CD4-positive, alpha-beta T cell treated with Interleukin-2 at 100 ng/mL for 4 hours (primary cell): ENCODE measurements at places on chromosomes 5 and 9.

DNA sequence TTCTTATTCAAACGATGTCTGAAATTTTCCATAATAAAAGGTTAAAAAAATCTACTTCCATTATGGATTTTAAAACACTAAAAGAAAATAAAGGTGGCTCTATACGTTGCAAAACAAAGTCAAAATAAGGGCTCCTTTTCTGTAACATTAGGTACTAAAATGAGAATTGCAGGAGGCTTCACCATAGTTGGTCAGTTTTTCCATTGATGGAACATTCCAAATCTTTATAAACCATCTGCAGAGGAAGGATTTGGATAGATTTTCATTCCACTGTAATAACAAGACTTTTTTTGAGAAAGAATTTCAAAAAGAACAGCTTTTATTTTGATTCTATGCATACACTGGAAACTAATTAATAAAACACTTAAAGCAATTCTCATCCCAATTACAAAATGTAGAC is 145.6 kb downstream of the LURAP1L start:
- no peak for DNase-seq

DNA sequence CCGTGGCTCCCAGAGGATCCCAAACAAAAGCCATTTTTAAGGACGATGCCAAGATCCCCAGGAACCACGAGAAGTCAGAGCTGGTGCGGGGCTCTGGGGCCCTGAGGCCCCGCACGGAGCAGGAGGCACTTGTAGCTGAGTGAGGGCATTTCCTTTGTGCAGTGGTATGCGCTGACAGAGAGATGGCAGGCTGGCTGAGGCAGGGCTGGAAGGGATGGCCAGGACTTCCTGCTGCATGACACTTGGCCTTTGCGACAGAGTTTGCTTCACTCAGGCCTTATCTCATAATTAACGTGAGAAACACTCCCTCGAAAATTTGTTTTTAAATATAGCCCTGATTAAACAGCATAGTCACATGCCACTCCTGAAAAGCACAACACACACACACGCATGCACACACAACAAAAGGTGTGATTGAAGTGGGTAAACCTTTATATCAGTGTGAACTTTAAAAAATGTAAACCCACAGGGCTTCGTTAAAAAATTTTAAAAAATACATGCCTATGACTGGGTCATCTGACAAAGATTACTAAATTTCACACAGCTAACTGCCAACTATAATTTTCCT is 536.6 kb downstream of the PDE4D start:
- no peak for DNase-seq

- DNase-seq: no peak
These were observed 61.3 kb downstream of the TTLL11 start for GRCh38 chr9:122031776-122032175.

- no peak for DNase-seq
These were observed 117.9 kb upstream of the CKMT2 start for GRCh38 chr5:81115261-81115660.

- DNase-seq: no peak
These were observed 1.8 kb downstream of the MVB12B start for GRCh38 chr9:126328407-126328806.

DNA sequence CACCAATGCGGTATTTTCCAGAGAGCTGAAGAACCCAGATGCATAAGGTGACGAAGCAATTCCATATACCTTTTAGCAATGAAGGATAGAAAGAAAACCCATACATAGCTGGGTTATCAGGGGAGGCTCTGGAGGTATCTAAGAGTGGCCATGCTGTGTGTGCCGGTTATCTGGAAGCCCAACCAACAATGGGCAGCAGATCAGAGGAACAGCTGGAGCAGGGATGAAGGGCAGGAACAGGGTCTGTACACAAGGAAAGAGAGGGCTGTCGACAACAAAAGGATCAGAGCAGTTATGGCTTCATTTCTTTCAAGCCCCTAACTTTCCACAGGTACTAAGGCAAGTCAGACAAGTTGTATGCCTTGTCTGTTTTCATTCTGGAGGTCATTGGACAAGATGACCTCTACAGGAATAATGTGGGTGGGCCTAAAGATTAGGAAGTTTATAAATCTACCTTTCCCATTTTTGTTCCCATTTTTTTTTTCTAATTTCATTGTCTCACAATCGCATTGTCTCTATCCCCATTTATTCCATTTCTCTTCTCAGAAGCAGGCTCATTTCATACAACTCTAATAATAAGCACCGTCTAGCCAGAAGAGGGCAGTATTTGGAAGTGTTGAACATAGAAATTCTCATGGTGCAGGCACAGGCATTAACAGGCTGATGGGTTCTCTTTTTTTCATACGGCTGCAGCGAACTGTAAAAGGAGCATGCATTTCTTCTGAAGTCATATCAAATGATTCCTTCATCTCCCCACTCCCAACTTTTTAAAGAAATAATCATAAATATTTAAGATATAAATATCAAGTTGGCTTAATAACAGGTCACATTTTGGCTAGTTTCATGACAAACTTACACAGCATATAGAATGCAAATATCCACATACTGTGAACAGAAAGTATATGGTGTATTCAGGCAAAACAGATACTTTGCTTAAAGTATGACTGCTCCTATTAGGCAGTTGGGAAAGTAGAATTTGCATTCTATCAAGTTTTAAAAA is 63.5 kb downstream of the ZNF474 start:
- DNase-seq: peak; percentile 13

- no peak for DNase-seq
These were observed 87.9 kb downstream of the PRDM6 start for GRCh38 chr5:123176938-123177275.

GRCh38 chr9:118503236-118503635 is 799.0 kb downstream of the TLR4 start:
- no peak for DNase-seq
